ENCODE measurements at places on chromosomes 7 and 10.

GRCh38 chr10:131814567-131815265, 86.1 kb upstream of the PPP2R2D start:
- DNase-seq = no peak

DNA sequence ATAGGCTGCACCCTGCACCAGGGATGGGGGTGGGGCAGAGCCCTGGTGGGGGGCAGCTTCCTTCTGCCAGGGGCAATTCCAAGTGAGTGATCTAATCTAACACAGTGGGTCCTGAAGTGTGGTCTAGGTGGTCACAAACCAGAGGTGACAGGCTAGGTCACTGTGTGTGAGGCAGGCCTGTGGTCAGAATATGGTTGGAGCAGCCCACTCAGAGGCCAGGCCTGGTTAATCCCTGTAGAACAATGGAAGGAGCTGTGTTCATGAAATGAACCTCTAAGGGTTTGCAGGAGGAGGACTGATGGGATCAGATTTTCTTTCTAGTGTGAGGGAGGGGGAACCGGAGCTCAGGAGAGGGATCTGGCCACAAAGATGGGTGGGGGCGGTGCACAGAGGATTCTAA, 10.0 kb upstream of the TSPAN14 start:
- no peak for DNase-seq

DNA sequence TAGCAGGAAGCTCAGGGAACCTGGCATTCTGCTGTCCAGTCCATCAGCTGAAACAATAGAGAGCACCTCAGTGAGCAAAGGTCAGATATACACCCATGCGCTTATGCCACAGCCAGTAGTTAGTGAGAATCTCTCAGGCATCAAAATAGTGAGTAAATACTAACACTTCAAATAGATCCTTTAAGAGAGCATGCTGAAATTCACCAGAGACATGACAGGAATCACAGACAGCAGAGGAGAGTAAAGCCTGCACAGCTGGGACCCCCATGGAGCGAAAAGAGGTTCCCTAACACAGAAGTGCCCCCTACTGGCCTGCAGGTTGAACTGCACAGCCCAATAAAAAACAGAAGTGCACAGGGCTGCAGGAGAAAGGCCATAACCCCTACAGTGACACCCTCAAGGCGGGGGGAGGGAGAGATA, 57.6 kb upstream of the ANTXRL start:
- DNase-seq = no peak

DNA sequence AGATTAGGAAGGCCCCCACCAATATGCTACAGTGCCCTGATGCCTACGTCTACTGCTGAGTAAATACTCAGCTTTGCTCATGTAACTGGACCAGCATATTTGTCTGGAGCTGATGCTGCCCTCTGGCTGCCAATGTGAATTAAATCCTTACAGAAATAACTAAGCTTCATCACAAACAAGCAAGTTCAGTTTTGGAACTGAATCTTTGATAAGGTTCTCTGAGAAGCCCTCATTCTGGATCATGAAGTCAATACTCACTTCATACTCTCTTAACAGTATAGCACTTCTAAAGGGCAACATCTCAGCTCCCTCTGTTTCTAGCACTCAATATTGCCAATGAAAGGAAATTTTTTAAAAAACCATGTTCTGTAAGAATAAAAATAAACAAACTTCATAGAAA, 246.7 kb downstream of the ETV1 start:
- peak; percentile 26 for DNase-seq

DNA sequence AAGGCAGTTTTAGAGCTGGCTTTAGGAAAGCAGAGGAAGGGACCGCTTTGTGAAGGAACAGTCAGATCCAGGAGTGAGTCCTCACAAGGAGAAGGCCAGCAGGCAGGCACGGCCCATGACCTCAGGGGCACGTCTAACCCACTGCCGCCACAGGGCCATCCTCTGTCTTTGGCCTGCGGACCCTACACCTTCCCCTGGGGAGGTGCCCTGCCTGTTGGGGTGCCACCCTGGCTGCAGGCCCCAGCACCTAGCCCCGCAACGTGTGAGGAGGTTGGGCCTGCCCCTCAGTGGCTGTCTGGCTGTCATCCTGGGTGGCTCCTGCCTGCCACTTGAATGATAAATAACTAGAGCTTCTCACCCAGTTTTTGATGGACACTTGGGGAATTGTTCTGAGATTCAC, 31.0 kb upstream of the TRIM8 start:
- DNase-seq = no peak

- DNase-seq = no peak
Observed at GRCh38 chr10:102550636-102551210, 47.0 kb downstream of the SUFU start.

DNA sequence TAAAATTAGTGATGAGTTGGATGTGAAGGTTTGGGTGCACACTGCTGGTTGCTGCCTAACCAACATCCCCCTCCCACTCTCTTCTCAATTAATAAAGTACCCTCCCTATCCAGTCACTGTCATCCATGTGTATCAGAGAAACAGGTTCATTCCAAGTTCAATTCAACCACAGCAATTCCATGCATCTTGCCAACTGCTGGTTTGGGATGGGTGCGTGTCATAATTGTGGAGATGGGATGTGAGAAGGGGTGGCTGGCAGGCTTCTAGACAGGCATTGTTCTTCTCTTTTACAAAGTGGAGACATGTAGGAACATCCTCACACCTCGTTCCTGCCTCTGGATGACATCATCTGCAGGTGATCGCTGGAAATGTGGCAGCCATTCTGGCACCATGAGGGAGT, 7.5 kb upstream of the CNPY1 start:
- DNase-seq = no peak

DNA sequence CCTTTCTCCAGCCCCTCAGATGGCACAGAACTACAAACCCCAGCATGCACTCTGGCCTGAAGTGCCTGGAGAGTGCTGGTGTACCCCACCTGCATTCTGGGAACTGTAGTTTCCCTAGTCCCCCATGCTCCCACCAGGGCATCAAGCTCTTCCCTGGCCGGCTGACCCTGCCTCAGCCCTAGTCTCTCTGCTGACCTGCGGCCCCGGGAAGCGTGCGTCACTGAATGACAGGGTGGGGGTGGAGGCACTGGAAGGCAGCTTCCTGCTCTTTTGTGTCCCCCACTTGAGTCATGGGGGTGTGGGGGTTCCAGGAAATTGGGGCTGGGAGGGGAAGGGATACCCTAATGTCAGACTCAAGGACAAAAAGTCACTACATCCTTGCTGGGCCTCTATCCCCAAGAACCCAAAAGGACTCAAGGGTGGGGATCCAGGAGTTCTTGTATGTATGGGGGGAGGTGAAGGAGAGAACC, 2.1 kb downstream of the NOS3 start:
- DNase-seq = no peak

DNA sequence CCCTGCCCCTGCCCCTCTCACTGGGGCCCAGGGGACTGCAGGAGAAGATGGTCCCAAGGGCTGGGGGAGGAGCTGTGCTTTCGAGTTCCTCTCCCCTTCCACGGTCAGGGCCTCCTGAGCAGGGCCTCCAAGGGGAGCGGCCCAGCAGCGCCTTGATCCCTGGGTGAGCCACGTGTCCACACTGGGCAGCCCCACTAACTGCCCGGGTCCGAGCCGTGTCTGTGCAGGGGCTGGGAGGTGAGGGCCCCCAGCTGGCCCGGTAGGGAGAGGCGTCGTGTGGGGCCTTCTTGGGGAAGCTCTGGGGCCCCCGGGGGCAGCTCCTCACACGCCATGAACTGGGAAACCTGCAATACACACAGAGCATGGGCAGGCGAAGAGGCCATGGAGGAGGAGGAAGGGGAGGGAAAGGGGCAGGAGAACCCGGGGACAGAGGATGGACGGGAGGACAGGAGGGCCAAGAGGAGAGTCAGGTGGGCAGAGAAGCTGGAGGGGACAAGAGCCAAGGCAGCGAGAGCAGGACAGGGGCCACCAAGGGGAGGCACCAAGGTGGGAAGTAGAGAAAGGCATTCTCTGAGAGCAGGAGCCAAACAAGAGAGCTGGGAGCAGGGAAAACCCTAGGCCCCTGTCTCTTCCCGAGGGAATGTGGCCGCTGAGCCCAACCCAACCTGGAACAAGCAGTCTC, 32.8 kb downstream of the KCNH2 start:
- no peak for DNase-seq

DNA sequence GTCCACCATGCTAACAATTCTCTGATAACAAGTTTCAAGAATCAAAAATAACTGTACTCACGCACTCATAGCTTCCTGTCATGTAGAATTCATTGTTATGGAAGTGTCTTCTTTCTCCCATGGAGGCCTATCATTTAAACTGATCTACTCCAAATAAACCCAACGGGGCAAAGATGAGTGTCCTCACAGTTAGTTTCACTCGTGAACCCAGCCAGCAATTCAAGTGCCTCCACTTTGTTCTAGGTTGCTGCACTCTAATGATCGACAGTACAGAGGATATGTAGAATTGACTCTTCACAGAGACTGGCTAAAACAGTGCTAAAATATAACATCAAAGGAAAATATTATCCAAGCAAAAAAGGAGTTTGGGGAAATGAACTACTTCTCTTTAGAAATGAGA, 111.4 kb downstream of the LRRN3 start:
- no peak for DNase-seq

GRCh38 chr7:36161996-36162395, 8.9 kb downstream of the EEPD1 start:
- DNase-seq = no peak

DNA sequence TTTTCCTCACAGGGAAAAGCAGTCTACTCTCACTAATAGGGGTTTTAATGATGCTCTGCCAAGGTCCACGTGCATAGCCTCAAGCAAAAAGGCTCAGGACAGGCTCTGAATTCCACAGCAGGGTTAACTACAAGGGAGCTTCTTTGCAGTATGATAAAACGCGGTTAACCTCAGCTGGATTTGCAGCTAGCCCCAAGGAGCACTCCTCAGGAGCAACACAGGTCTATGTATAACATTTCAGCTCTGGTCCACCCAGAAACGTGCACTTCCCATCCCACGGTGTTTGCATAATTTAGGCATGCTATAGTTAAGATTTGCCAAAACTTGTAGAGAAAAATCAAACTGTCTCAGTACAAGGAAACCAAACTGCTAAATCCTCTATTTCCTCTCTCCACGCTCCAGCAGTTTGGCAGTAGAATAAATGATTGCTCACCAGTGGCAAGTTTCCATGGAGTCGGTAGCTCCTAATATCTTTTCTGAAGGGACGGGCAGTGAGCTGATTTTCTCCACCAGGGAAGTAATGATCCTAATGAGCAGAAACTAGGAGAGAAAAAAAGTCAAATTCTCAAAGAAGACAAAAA, 13.1 kb upstream of the ASB4 start:
- no peak for DNase-seq

- DNase-seq = no peak
Observed at GRCh38 chr10:30490289-30491000, 56.5 kb downstream of the MAP3K8 start.

- DNase-seq = no peak
Observed at GRCh38 chr10:92146107-92146506, 144.8 kb downstream of the CPEB3 start.

GRCh38 chr7:1367501-1368183, 91.6 kb downstream of the MICALL2 start:
- DNase-seq = no peak

GRCh38 chr7:48262606-48263310, 91.5 kb downstream of the ABCA13 start:
- no peak for DNase-seq

DNA sequence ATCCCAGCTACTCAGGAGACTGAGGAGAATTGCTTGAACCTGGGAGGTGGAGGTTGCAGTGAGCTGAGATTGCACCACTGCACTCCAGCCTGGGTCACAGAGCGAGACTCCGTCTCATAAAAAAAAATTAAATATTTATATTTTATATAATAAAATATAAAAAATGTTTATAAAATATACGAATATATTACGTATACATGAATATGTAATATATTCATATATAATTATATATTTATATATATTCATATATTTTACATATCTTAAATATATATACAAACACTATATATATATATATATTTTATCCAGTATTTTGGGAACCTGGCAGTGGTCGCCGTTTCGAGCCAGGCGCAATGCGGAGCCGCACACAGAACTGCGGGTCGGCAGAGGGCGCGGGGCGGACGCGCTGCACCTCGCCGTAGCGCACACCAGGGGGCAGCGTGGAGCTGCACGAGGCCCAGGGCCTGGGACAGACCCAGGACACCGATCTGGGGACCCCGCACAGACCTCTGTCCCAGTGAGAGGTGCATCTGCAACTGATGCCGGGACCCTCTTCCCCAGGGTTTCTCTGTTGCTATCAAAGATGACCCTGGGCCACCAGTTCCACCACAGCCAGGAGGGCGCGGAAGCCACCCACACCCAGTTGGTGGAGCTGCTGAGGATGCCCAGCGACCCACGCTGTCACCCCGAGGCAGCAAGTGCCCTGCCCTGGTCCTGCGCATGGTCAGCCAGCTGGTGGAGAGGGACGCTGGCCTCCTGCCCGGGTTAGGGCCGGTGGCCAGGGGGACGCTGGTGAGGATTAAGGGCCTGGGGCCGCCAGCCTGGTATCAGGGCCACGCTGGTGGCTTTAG, 22.7 kb downstream of the AP5Z1 start:
- no peak for DNase-seq
